H4 (cell line): ENCODE measurements at places on chromosomes 7 and 10.

DNA sequence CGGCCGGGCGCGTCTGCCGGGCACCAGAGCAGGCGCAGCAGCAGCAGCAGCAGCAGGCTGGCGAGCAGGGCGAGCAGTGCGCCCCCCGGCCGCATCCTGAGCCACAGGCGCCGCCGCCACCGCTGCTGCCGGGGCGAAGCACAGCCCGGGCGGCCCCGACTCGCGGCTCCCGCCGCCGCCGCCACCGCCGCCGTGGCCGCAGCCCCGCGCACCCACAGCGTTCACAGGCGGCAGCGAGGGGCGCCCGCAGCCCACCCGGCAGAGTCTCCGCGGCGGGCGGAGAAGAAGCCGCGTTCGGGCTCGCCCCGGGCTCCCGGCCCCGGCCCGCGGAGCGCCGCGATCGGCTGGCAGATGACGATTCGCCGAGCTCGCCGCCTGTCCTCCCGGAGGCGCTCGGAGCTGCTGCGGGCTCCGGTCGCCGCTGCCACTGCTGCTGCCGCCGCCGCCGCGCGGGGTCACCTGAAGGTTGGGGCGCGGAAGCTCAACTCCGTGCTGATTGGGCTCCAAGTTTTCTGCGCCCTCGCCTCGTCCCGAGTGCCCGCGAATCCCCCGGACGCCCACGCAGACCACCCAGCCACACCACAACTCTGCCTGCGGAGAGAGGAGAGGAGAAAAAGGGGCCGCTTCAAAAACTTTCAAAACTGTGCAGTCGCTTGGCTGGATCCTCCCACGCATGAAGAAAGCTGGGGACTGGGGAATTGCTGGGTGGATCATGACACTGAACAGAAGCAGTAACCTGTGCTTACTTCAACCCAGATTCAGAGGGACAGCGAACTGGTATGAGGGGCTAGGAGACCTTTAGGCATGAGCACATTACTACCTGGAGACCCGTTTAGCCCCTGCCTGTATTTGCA lies at the start of gene ST8SIA6:
TSS of gene ST8SIA6 (minus strand) at position 435 of the 854 bp plus-strand sequence. CDS start at position 95, 340 bp downstream.
- no peak for DNase-seq

- no peak for DNase-seq
These were observed 68.8 kb upstream of the INSIG1 start for GRCh38 chr7:155228894-155229293.

DNA sequence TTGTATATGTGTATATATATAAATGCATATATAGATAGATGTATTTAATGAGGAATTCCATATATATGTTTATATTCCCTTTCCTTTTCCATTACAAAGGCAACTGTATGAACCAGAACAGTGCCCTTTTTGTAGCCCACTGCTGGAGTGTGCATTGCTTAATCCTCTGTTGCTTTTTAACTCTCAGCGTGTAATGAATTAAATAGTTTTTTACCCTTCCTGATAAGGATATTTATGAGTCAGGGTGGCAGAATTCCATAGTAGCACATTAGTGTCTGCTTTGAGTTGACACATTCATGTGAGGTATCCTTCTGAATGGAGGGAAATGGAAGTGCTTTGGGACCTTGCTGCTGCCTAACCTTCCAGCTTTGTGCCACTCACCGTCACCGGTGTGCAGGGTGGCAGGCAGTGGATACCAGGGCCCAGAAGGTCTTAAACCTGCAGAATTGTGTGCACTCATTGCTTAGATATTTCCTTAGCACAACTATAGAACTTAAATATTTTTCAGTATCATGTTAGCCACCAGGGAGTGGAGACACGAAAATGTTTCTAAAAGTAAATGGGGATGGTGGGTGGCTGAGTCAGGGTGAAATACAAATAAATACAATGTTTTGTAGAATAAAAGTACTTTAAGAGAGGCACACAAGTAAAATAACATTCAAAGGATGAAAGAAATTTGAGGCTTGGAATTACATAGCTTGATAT lies 117.9 kb downstream of the SND1 start:
- DNase-seq: no peak

DNA sequence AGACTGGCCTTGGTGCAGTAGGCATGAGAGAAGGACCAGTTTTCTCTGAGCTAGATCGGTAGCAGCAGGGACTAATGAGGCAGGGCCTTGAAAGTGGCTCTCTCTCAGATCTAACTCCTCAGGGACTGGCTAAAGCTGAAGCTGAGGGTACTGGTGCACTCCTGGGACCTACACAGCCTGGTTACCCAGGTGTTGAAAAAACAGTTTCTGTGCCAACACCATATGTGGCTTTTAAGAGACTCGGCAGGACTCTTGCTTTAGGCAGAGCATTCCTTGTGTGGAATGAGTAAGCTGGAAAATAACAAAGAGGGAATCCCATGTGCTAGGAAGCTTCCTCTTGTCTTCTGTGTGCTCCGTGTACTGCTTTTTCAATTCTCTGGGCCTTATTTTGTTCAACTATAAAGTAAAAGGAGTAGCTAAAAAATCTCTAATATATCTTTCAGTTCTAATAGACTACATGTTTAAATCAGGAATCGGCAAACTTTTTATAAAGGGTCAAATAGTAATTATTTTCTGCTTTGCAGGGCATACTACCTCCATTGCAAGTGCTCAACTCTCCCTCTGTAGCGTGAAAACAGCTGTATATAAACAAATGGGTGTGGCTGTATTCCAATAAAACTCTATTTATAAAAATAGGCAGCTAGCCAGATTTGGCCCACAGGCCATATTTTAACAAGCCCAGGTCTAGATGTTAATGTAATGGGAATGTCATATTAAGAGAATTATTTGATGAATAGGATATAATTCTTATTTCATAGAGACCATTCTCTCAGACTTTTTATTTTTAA lies 186.1 kb upstream of the KAT6B start:
- DNase-seq: no peak

DNA sequence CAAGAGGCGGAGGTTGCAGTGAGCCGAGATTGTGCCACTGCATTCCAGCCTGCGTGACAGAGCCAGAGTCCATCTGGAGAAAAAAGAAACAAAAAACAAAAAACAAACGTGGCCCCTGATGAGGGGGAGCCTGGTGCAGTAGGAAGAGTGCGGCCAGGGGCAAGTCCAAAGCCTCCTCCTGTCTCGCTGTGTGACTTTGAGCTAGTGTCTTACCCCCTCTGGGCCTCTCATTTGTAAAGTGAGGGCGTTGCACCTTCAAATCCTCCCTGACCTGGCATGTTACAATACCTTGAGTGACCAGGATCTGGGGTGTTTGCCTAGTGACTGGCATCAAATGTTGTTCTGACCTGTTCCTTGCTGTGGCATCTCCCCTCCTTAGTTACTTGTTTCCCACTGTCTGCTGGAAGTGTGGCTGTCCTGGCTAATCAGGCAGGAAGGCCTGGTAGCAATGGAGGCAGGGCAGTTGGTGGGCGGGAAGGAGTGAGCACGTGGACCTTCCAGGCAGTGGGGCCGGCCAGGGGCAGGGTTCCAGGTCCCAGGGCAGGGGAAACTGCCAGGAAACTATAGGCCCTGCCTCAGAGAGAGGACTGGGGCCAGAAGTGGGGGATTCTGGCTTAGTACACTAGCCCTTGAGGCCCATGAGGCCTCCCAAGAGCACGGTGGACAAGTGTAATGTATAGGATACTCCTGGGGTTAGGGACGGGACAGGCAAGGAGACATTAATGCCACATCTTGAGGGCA lies 24.5 kb upstream of the GOLGA7B start:
- no peak for DNase-seq

GRCh38 chr10:81978238-81978637 lies 103.2 kb downstream of the NRG3 start:
- peak; percentile 18 for DNase-seq
